ENCODE measurements at places on chromosomes 2 and 18. TPM values are rescaled to one million over a fixed set of nuclear protein-coding genes. Genes with fewer than 3 reads are reported as not detected.

The CHRNA1 gene
- not detected for total RNA-seq

The METTL5 gene
- total RNA-seq: 74.8 TPM

The RNF125 gene
- 29.2 TPM for total RNA-seq

The STEAP3 gene
- total RNA-seq: 18.2 TPM

The CD226 gene
- not detected for total RNA-seq

The CMPK2 gene
- 0.12 TPM for total RNA-seq

DNA sequence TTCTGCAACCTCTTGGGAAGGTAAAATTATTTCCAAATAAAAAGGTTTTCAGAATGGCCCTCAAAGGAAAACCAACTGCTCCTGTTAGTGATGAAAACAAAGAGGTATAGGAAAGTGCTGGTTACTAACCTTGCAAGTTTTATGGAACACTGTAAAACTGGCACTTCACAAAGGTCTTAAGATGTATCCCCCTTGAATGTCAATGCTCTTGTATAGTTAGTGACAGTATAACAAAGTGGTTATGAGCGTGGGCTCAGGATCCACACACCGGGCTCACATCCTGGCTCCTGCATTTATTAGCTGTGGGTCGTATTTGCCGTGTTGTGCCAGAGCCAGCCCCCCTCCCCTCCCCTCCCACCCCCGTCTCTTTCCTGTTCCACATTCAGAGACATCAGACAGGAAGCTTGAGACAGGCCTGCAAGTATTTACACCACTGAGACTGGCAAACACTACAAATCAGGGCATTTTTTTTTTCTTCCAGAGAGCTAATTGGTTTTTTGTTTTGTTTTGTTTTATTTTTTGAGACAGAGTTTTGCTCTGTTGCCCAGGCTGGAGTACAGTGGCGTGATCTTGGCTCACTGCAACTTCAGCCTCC lies 9.2 kb upstream of the DNPEP start:
- no peak for DNase-seq

DNA sequence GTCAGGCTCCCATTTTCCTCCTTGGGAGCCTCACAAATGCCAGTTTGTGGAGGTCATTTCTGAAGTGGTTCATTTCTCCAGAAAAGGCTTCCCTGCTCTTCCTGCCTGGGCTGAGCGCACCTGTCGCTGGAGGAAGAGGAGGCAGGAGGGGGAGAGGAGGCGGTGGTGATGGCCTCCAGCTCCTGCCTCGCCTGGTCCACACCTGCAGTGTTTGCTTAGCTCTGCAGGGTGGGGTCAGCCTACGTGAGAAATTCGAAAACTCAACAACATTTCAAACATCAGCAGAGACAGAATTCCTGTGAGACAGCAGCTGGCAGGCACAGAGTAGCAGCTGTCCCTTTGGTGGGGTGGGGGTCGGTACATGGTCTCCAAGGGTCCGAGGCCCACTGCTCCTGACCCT lies 7.9 kb downstream of the IMPA2 start:
- no peak for DNase-seq

DNA sequence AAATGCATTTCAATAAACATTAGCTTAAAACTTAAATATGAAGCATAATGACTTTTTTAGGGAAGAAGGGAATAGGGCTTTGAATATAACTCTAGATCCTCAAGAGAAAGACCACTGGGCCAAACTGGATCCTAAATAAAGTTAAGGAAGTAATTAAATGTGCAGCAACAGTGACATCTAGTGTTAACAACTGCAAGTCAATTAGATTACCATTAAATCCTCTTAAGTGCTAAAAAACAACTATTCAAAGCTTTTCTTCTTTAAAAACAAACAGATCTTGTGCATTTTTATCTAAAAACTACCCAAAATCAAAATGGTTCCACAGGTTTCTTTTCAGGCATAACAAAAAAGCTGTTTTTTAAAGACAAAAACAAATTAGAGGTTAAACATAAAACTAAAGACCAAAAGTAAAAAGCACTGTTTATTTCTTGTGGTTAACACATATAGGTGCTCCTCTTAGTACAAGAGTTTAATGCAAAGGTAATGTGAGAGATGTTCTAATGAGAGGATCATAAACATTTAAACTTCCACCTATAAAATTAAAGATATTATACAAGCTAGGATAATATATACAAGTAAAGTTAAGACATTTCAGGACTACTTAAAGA lies 111.4 kb downstream of the THADA start:
- DNase-seq: peak; percentile 90

- DNase-seq: no peak
Observed at GRCh38 chr2:80947601-80948130, 643.1 kb upstream of the LRRTM1 start.

DNA sequence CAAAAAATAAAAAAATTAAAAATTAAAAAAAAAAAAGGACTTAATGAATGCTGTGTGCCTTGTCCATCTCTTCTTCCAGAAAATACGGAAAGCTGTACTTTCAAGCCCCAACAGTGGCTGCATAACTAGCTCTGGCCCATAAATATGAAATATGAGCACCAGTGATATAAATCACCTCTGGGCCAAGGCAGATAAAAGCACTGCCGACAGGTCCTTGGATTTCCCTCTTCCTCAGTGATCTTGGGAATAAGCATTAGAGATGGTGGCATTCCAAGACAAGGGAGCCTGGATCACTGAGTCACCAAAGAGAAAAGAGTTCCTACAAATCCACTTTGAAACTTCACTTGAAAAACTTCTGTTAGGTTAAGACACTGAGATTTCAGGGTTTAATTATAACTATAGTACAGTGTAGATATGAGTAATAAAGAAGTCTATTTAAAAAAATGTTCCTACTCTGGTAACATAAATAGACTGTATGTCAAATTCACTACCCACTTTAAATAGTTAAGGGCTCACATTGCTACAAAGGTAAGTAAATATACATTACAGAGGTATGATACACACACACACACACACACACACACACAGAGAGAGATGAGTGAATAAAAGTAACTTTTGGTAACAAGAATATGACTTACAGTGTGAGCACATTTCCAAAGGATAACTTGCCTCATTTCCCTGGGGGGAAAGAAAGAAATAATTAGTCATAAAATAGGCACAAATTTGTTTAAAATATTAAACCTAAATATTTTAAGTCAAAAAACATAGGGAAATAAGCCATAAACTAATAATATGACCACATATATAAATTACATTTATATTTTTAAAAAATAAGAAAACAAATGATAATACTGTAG lies 35.6 kb downstream of the PPP3R1 start:
- no peak for DNase-seq

DNA sequence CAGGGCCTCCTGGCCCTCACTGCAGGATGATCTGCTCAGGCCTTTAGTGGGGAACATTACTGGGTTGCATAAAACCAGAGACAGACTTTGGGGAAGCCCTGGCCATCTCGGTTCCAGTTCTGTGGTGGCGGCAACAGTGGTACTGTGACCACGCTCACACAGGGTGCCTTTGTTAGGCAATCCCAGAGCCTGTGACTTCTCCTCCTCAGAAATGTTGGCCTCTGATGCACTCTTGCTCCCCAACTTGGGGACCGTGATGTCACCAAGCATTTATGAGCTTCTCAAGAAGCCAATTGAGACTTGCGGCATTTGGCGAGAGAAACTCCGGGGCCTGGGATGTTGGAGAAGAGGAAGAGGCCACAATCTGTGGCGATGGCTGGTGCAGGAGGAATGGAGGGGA lies 80.9 kb upstream of the PKDCC start:
- DNase-seq: no peak

DNA sequence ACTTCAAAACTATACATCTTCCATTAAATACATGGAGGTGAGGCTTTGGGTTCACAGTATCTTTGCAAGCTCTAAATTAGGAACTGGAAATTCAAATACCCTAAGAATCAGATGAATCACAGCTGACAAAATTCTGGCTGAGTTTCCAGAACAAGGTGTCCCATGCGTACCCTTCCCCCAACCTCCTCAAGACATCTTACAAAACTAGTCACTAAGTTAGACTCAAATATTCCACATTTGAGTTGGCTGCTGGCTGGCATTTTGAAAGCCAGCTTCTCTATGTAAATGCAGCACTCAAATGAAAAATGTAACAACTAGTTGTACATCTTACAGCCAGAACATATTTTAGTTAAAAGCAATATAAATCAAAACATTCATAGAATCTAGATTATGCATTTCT lies 131.0 kb upstream of the ARL5A start:
- DNase-seq: no peak

- no peak for DNase-seq
Observed at GRCh38 chr2:169082995-169083394, 13.6 kb downstream of the DHRS9 start.

- no peak for DNase-seq
Observed at GRCh38 chr2:101841679-101842327, 144.3 kb downstream of the MAP4K4 start.

DNA sequence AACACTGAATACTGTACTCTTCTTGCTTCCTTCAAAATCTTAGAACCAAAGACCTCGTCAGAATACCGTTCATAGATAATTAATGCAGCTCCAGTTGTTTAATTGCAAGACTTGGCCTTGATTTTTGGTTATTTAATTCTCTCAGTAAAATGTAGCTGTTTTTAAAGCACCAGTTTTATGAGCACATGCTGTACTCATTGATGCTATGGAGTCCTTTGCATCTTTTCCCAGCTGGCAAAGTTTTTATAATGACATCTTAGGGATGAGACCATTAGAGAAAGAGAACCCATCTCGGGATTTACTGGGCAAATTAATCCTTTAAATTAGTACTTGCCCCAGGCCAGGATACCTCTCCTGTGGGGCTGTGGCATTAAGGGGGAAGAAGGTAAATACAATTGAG lies 199.3 kb downstream of the MEMO1 start:
- DNase-seq: no peak

DNA sequence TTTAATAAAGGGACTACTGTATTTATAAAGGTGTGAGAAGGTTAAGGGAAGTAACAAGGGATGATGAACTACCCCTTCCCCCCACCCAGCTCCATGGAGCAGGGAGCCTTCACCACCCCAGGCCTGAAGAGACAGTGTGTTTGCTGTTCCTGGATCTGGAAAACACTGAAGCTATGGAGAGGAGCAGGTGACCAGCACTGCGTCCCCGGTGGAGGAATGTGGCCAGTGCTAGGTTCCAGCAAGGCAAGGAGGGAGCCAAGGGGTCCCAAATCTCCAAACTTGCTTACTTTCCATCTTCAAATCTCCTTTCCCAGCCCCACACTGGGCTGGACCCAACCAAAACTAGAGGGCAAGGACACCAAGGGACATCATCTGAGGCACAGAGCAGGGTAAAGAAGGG lies 128.7 kb upstream of the CD302 start:
- DNase-seq: peak; percentile 55

DNA sequence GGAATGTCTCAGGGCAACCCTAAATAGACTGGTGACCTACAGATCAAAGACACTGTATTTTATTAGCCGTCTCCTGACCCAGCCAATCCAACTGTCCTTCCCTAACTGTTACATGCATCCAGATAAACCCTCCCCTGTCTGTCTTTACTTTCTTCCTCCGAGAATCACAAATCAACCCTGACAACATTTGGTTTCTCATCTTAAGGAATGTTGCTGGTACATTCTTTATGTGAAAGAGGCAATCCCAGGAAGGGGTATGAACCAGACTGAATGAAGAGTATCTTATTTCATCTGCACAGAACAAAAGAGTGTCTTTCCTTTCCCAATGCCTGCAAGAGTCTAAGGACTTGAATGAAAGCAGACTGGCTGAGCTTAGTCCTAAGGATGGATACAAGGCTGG lies 113.9 kb upstream of the LTBP1 start:
- DNase-seq: peak; percentile 55

GRCh38 chr2:172329416-172329773 lies 98.0 kb upstream of the ITGA6 start:
- no peak for DNase-seq

DNA sequence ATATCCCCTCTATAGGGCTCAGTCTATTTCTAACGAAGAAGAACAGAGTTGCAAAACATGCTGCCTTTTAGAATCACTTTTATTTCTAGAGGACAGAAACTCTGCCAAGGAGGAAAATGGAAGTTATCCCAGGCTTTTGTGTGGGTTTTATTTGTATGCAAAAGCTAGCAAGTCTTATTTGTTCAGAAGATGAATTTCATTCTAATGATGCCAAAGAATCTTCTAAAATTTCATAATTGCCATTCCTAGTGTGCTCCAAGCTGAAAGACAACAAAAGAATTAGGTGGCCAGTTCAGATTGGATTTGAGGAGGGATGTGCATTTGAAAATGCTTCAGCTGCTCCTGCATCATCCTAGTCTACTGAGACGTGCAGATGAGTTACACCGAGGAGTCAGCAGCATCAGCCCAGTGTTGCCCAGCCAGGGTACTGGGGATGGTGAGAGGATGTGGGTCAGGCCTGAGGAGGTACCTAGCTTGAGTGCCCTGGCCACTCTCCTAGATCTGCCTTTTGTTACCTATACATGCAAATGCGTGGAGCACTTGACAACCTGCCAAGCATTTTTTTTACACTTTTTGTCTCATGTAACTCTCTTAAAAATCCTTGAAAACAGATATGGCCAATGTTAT lies 80.1 kb downstream of the KCNS3 start:
- DNase-seq: no peak

DNA sequence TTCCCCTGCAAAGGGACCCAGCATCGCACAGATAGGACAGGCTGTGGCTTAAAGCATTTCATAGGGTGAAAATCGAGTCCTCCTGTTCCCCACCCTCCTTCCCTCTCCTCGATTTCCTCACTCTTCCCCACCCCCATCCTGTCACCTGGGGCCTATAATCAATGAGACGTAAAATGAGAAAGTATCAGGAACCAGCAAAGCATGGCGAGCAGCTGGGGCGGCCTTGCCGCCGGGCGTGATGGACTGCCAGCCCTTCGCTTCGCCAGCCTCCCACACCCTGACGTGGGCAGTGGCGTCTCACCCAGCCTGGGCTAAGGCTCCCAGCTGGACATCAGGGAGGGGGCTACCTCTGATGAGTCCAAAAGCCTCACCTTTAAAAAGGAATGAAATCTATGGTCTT lies 11.1 kb downstream of the SLC30A3 start:
- DNase-seq: no peak

DNA sequence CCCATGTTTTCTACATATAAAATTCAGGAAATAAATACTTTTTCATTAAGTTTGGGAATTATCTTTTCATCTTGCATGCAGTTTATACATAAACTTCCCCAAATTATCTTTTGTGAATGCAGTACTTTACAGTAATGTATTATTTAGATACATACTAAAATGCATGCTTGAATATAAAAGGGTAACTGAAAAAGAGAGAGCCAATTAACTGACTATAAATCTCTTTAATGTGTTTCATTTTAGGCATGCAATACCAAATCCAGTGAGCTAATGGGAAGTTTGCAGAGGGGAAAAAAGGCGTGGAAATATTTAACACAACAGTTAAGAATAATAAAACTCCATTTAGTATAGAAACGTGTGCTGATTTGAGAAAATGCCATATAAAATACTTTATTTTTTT lies 39.2 kb downstream of the COL4A4 start:
- DNase-seq: no peak

- peak; percentile 53 for DNase-seq
Observed at GRCh38 chr2:64288321-64289193, 144.3 kb upstream of the PELI1 start.

All from GM23338 (cell line).